ENCODE measurements at places on chromosomes 4 and X. TPM values are rescaled to one million over a fixed set of nuclear protein-coding genes. Genes with fewer than 3 reads are reported as not detected.

DNA sequence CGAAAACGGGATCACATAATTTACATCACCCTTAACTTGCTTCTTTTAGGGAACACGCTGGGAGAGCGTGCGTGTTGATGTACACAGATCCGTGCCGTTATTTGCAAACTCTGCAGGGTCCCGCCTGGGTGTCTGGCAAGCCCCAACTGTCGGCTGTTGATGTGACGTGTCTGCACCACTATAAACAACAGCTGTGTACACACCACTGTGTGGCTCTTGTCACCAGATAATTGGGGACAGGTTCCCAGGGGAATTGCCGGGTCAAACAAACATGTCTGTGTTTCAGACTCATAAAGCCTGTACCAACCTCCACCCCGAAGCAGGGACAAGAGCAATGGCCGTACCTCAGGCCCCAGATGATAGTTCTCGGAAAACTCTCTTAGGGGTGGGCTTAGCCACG lies 105.0 kb upstream of the AFAP1 start:
- H3K36me3 ChIP-seq: no peaks in the 10 kb centered on the region
- no peak overlapping the region for H3K27ac ChIP-seq
- DNase-seq: peak; percentile 62
- no peak overlapping the region for H3K4me3 ChIP-seq
- H3K4me1 ChIP-seq: no peaks in the 10 kb centered on the region

- H3K36me3 ChIP-seq: no peaks in the 10 kb centered on the region
- H3K27ac ChIP-seq: no peak overlapping the region
- H3K27me3 ChIP-seq: no peaks in the 10 kb centered on the region
- no peaks in the 10 kb centered on the region for H3K4me1 ChIP-seq
- no peak overlapping the region for H3K4me3 ChIP-seq
Observed at GRCh38 chrX:112654871-112655270, 24.9 kb downstream of the LHFPL1 start.

- H3K27me3 ChIP-seq: no peaks in the 10 kb centered on the region
- no peak for DNase-seq
- no peak overlapping the region for H3K27ac ChIP-seq
- no peaks in the 10 kb centered on the region for H3K4me1 ChIP-seq
Observed at GRCh38 chrX:38868941-38869401, 67.7 kb downstream of the MID1IP1 start.

GRCh38 chr4:4637710-4638109 lies 95.9 kb upstream of the STX18 start:
- H3K4me1 ChIP-seq: no peaks in the 10 kb centered on the region
- no peaks in the 10 kb centered on the region for H3K36me3 ChIP-seq
- no peak overlapping the region for H3K27ac ChIP-seq

DNA sequence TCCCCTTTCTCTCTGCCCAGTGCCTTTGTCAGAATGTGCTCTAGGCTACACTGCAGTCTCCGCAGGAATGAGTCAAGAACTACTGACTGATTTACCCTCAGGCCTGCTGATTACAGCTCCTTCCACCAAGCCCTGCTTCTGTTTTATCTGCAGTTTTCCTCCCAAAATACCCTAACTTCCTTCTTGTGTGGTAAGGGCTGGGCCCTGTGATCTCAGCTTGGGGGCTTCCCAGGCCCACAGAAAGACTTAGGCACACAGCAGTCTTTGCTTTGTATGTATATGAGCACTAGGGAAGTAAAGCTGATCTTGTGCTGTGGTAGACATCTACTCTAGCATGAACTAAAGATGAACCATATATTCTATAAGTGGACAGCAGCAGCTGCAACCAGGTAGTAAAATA lies 18.8 kb downstream of the PAK3 start:
- no peak overlapping the region for H3K27ac ChIP-seq
- DNase-seq: no peak
- H3K4me3 ChIP-seq: no peak overlapping the region
- H3K36me3 ChIP-seq: no peaks in the 10 kb centered on the region

GRCh38 chrX:129706400-129707072 lies 32.2 kb upstream of the XPNPEP2 start:
- H3K36me3 ChIP-seq: no peaks in the 10 kb centered on the region
- H3K4me1 ChIP-seq: no peaks in the 10 kb centered on the region
- no peak overlapping the region for H3K4me3 ChIP-seq
- no peak for DNase-seq

GRCh38 chr4:168636506-168637196 lies 139.8 kb downstream of the PALLD start:
- H3K36me3 ChIP-seq: no peaks in the 10 kb centered on the region
- H3K27me3 ChIP-seq: no peaks in the 10 kb centered on the region
- H3K27ac ChIP-seq: peak overlapping the region; percentile 45
- H3K4me3 ChIP-seq: no peak overlapping the region
- DNase-seq: no peak
- H3K4me1 ChIP-seq: no peaks in the 10 kb centered on the region

DNA sequence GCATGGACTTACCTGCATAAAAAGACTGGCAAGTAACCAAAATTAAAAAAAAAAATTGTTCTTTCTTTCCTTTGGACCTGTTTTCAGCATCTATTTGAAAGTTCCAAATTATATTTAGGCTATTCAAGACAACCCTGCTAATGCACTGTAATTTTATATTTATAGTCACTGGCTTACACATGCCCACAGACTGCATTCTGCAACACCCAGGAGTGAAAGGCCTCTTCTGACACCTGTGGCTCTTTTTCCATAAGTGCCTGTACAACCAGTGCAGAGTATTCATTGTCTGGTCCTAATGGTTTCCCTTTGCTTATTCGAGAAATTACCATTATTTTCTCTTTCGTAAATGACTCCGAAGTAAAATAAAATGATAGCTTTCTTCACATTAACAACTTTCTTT lies 143.3 kb downstream of the RNF150 start:
- no peak for DNase-seq
- peaks cover 12% of the 10 kb centered on the region for H3K4me1 ChIP-seq
- H3K36me3 ChIP-seq: no peaks in the 10 kb centered on the region
- H3K27ac ChIP-seq: no peak overlapping the region

DNA sequence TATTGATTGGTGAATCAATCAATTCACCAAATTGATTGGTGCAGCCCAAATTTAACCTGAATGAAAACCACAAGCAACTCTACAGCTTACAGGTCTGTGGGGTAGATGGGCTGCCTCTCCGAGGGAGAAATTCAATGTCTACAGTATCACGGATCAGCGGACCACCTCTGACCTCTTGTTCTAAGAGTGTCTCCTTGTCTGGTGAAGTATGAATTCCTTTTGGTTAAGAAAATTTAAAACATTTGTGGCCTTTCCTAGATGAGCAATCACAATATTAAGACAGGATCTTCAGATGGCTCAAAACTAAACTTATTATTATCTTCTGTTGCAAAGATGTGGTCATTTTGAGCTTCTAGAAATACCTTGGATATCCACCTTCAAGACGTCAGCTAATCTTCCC lies 153.3 kb downstream of the IL15 start:
- no peak for DNase-seq
- H3K4me3 ChIP-seq: no peak overlapping the region
- H3K36me3 ChIP-seq: no peaks in the 10 kb centered on the region
- H3K27me3 ChIP-seq: no peaks in the 10 kb centered on the region
- H3K27ac ChIP-seq: no peak overlapping the region
- no peaks in the 10 kb centered on the region for H3K4me1 ChIP-seq

DNA sequence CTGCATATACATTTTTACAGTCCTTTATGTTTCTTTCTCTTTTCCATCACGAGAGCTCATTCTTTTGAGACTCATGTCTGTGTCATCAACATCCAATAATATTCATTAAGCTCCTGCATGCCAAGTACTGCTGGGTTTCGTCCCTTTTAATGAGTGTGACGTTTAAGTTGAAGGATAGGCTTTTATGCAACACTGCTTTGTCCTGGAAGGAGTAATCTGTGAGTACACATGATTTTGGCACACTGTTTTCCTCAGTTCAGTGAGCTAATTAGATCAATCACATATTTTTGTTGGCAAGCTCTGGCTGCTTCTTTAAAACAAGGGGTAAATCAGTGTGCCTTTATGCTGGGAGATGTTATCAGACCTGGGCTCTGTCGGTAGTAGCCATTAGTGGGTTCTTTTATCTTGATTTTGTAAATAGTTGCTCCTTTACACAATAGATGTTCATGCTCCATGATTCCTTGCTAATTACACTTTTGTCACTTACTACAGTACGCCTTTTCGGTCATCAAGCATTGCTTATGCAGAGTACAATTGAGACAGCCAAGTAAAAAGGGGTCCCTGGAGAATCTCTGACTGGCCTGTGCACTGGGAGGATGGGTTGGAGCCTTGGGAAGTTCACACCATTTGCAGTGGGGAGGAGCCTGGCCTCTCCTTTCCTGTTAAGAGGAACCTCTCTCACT lies 132.6 kb downstream of the FHIP1A start:
- H3K27ac ChIP-seq: no peak overlapping the region
- peaks cover 10% of the 10 kb centered on the region for H3K4me1 ChIP-seq
- no peak for DNase-seq
- no peaks in the 10 kb centered on the region for H3K36me3 ChIP-seq

DNA sequence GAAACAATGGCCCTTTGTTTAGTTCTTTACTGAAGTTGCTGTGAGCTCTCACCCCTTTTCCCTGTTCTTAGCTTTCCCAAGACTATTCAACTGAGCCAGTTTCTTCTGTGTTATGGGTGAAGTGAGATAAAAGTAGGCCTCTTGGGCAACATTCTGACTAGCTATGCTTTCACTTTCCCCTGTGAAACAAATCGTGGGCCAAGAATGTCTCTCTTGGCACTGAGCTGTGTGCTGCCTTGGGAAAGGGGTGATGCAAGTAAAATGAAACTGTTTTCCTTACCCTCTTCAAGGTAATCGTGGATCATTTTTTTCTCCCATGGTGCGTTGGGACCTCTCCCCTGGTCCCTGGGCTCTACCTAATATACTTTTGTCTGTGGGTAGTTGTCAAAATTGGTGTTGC lies 653.9 kb upstream of the MAGEB2 start:
- DNase-seq: no peak
- no peak overlapping the region for H3K4me3 ChIP-seq
- H3K27ac ChIP-seq: no peak overlapping the region
- H3K36me3 ChIP-seq: no peaks in the 10 kb centered on the region
- H3K27me3 ChIP-seq: no peaks in the 10 kb centered on the region

Gene MND1
- total RNA-seq: 0.98 TPM

Gene MTMR8
- 2.7 TPM for total RNA-seq

Gene SPANXB1
- total RNA-seq: not detected

Gene RAB41
- not detected for total RNA-seq

Gene SLC16A2
- 13.8 TPM for total RNA-seq

Gene GAGE12F
- total RNA-seq: not detected

Gene WDR19
- total RNA-seq: 42.5 TPM

Gene SOX3
- total RNA-seq: not detected

Gene MAGEB2
- total RNA-seq: 0.16 TPM

Measured in kidney (tissue), 22 donors.